EH (cell line): ENCODE measurements at places on chromosomes 5 and 9.

GRCh38 chr5:98796197-98796972, 22.9 kb downstream of the RGMB start:
- peak; percentile 78 for DNase-seq

- DNase-seq: no peak
Observed at GRCh38 chr9:104982543-104982942, 54.6 kb upstream of the ABCA1 start.

GRCh38 chr5:120614531-120615180, 150.6 kb downstream of the PRR16 start:
- peak; percentile 78 for DNase-seq

GRCh38 chr5:134714541-134714940, 23.8 kb upstream of the CAMLG start:
- no peak for DNase-seq

- no peak for DNase-seq
Observed at GRCh38 chr5:61625137-61625561, 293.1 kb downstream of the ZSWIM6 start.
